ENCODE measurements at places on chromosomes 4 and X.

DNA sequence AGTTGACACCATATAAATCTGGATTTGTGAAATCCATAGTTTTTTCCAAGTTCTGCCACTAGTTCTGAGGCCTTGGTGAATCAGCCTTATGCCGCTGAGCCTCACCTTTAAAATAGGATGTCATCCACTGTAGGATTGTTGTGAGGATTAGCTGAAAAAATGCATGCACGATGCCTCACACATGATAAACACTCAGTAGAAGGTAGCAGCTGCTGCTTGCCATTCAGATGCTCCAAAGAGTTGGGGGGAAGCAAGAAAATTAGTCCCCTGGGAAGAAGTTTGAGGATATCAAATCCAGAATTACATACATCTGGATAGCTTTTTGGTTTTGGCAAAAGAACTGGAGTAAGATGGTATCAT is 7.4 kb downstream of the MMAA start:
- DNase-seq: no peak

- DNase-seq: no peak
Observed at GRCh38 chrX:153767674-153768055, 3.6 kb downstream of the PLXNB3 start.

- DNase-seq: no peak
Observed at GRCh38 chr4:70997546-70997945, 4.1 kb downstream of the DCK start.

- DNase-seq: no peak
Observed at GRCh38 chrX:69127466-69127865, 37.8 kb downstream of the PJA1 start.

DNA sequence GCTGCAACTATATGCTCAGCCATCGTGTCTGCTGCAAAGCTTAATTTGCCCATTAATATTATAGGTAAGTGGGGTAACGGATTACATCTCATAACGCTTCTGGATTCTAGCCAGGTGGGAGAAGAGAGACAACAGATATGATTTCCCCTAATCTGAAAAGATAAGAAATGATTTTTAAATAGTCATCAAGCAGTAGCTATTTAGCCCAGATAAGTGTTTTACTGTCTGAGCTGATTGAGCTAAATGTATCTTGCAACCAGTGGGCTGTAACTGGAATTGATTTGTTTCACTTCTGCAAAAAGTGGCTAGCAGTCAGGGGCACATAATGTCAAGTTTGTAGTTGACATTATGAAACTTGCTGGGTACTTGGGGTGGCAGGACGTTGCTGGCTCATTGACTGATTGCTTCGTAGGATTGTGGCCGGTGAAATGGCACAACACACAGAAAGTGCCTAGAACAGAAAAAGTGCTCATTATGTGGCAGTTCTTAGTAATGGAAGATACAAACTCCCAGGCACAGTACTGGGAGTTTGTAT is 18.5 kb downstream of the LAP3 start:
- no peak for DNase-seq

- no peak for DNase-seq
Observed at GRCh38 chr4:2331519-2332200, 69.8 kb upstream of the MXD4 start.

All from stimulated activated CD4-positive, alpha-beta T cell treated with anti-CD3 and anti-CD28 coated beads, Interleukin-4, amount 100 ng/mL, for 4 hours (primary cell).